ENCODE measurements at places on chromosomes 11 and 22. TPM values are rescaled to one million over a fixed set of nuclear protein-coding genes. Genes with fewer than 3 reads are reported as not detected.
A peak's percentile ranks its signal among the peaks of the same experiment; 100 is the strongest.

GRCh38 chr11:68669301-68670090, 14.8 kb upstream of the GAL start:
- DNase-seq: no peak

DNA sequence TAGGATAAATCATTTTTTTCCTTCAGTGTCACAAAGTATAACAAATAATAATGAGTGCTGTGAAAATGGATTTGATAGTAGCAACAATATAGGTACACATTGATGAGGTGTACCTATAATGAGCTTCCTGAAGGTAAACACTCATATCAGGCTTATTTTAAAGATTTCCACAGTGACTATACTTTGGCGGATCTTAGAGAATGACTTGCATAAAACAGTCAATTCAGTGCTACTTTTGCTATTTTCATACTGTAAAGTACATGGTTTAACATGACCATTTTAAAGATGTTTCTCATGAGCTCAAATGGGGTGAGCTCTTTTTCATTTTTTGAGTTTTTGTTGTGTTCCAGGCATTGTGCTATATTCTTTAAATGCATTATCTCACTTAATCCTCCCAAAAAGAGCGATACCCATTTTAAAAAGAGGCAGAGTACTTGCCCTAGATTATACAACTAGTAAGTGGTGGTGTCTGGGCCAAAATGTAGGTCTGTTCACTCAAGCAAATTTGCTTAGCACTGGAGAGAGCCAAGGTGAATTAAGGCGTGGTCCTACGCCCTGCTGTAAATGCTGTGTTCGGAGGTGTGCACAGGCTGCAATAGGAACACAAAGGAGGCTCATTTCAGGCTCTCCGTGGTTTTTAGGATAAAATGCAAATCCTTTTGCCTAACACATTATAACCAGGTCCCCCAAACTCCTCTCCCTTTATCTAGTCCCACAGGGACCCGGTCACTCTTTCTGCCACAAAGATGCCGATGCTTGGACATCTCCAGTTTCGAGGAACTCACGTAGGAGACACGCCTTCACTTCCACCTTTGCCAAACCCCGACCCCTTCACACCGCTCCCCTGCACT, 617 bp upstream of the ALKBH3 start:
- no peak for DNase-seq

GRCh38 chr22:17786435-17787161, 12.3 kb upstream of the BID start:
- DNase-seq: no peak

DNA sequence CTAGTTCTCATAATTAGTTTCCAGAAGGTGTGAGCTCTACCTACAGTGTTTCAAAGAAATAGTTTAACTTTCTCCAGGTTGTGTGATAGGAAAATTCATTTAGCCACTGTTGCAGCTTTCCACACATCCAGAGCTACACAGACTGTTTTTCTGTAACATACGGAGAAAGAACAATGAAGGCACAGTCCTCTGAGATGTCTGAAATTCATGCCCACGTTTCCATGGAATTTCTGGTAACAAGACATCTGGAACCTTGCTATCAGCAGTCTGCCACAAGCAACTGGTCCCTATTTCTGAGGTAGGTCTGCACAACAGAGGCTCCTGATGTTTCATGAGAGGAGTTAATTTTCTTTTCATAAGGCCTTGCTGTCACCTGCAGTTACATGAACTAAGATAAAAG, 273.3 kb upstream of the C11orf87 start:
- no peak for DNase-seq

DNA sequence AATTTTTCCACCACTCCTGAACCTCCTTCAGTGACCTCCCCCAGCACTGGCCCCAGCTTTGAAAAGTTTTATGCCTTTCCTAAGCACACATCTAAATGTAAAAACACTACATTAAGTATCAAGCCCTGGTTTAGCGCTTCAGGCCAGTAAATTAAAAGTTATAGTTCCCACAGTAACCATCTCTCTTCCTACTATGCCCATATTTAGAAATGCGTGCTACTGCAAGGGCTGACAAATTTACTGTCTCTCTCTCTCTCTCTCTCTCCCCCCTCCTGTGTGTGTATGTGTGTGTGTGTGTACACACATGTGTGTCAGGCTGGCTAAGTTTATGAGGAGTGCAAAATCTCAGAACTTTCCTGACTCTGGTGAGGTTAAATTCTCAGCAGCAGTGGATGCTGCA, 231.4 kb downstream of the LARGE1 start:
- no peak for DNase-seq

DNA sequence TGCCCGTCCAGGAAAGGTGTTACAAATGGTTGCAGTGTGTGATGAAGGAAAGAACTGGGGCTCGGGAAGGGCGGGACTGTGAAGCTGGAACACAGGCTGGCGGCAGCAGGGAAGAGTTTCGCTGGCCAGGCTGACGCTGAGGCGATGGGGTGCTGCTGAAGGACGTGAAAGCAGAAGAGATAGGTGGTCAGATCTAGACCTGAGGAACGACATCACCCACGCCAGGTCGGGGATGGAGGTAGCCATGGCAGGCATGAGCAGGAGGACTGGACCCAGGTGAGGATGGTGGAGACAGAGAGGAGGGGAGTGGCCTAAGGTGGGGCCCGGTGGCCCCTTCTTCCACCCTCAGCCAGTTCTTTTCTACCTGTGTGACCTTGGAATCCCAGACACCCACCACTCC, 9.1 kb downstream of the CDC42EP2 start:
- DNase-seq: no peak

- DNase-seq: no peak
These were observed 829.6 kb downstream of the KCNA4 start for GRCh38 chr11:29187215-29187614.

DNA sequence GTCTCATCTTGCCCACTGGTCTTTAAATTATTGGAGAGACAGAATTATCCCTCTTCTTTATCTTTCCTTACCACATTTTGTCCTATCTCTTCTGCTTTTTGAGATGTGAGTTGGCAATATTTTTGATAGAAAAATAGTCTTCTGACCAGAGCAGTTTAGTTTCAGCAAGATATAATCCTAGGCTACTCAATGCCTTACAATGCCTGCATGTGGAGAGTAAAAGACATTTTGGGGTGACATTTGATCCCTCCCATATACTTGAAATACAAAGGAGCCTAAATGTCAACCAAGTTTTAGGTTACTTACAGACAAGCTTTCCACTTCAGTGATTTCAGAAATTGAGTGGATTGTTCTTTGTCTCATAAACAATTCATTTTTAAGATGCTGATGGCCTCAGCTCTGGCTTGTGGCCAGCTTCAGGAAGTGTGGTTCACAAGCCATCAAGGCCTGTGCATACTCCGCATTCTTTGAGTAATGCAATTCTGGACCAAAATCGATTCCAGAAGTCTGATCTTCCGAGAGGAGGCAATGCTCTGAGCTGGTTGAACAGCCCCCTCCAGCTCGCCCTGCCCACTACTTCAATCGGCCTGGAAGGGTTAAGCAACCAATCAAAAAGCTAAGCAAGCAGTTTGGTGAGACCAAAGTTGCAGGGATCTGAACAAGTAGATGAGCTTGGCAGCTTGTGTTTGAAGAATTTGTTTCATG, 274.4 kb downstream of the BLID start:
- no peak for DNase-seq

DNA sequence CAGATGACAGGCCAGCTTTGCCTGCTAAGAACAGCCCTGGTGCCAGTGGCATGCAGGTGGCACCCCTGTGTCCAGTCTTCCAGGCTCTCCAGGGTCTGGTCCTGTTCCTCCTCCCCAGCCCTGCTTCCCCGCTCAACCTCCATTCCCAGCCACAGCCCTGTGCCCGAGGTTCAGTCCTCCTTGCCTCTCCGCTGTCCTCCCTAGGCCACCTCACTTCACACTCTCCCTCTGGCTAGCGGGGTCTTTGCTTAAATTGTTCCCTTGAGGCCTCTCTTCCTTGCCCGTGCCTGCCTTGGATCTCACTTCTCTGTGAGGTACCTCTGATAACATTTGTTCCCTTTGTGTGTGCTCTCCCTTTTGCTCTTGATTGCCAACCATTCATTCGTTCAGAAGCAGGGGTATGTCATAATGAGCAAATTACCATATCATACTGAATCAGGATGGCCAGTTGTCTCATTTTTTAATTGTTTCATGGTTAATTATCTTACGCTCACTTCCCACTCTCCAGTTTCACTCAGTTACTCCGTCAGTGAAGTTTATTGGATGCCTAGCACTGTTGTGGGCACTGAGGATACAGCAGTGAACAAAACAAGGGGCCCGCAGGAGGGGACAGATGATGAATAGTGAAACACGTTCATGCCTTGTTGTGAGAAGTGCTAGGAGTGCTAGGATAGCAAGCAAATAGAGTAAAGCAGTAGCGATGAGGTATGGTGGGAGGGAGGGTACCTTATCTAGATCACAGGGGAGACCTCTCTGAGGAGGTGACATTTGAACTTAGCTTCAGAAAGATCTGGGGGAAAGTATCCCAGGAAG, 7.4 kb downstream of the BMAL1 start:
- DNase-seq: peak; percentile 17

GRCh38 chr11:61707574-61707973, 27.4 kb downstream of the DAGLA start:
- DNase-seq: no peak

- DNase-seq: no peak
These were observed 122.2 kb upstream of the PDGFD start for GRCh38 chr11:104286129-104286528.

GRCh38 chr22:26360169-26360885, 68.7 kb upstream of the ASPHD2 start:
- DNase-seq: peak; percentile 79

DNA sequence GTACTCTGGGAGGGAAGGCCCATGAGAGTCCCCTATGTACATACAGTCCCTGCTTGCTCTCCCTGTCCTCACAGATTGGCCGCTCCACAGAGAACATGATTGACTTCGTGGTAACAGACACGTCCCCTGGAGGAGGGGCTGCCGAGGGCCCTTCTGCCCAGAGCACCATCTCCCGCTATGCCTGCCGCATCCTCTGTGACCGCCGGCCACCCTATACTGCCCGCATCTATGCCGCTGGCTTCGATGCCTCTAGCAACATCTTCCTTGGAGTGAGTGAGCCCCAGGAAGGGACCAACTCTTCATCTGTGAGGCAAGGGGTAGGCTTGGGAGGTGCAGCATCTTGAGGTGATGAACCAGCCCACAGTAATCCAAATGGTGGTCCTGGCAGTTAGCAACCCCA, 6.5 kb downstream of the PELI3 start:
- DNase-seq: no peak

- DNase-seq: peak; percentile 21
These were observed 56.0 kb upstream of the OR5AK2 start for GRCh38 chr11:56932572-56933220.

DNA sequence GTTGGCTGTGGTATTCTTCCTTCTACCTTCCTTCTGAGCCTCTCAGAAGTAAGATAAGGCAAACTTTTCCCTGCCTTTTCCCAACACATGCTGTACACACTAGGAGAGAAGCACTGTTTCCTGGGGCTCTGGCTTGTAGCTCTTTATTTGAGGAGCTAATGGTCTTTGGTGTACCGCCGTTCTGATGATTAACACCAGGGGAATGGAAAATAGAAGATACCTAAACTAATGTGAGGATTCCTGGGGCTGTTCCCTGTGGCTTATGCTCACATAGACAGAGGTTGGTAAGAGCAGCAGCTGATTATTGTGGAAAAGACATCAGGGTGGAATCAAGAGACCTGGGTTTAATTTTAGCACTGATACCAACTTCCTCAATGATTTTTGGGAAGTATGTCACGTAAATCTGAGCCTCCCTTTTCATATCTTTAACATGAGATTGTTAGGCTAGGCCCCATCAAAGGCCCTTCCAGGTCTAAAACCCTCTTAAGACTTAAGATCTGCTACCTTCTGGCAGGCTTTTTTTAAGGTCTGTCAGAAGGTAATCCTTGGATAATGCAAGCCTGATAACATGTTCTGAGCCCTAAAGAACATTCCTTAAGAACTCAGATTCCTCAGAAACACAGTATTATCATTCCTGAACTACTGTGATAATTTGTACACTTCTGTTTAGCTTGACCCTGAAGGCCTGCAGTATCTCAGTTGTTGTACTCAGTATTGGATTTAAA, 24.8 kb upstream of the RCE1 start:
- no peak for DNase-seq

- DNase-seq: no peak
These were observed 171.5 kb downstream of the RCN1 start for GRCh38 chr11:32262367-32262766.

GRCh38 chr11:128457874-128458273, 129.5 kb downstream of the ETS1 start:
- no peak for DNase-seq

- DNase-seq: peak; percentile 30
These were observed 2.2 kb downstream of the PHF21B start for GRCh38 chr22:45007391-45008185.

DNA sequence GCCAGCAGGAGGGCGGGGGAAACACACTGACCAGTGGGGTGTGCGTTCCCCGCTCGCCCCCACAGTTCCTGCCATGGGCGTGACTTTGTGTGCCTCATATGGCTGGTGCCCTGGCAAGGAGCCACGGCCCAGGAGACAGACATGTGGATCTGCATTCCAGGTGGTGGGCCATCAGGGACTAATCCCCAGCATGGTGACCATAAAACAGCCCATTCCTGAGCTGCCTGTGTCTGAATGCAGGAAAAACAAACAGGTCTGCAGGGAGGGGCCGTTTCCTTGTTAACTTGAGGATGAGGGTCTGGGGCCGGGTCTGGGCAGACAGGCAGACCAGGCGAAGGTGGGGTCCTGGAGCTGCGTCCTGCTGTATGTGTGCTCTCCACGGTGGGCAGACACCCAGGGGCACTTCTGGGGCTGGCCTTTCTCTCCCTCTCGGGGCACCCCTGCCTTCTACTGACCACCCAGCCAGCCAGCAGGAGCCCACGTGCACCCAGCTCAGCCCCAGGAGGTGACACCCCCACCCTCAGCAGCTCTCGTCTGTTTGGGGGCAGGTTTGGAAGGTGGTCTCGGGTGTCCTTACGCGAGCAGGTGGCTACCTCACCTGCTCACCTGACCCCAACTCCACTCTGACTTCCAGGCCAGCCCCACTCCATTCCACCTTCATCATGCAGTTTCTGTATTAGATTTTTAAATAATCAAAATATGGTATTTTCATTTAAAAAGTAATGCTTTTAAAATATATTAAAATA, 120.3 kb downstream of the KCNQ1OT1 start:
- no peak for DNase-seq

GRCh38 chr22:45097061-45097460, 66.7 kb upstream of the NUP50 start:
- no peak for DNase-seq

- no peak for DNase-seq
These were observed 62.2 kb downstream of the BCR start for GRCh38 chr22:23242473-23243001.

DNA sequence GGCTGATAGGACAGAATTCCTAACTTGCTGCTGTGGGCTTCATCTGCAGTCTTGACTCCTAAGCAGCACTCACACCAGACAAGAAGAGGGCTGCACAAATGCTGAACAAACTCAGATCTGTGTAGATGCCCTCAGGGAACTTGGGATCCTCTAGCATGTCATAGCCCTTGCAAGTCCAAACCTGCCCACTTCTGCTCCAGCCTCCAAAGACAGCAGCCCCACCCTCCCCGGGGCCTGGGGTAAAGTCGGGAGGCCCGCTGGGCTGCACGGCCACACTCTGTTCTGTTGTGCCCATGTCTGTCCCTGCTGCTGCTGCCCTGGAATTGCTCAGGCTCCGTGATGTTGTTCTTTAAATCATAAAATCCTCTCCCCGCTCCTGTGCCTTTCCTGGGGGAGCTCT, 28.3 kb downstream of the DRD2 start:
- no peak for DNase-seq

GRCh38 chr22:19892925-19893324, 38.3 kb upstream of the GNB1L start:
- no peak for DNase-seq

The TRIM68 gene
- total RNA-seq: 15.4 TPM

The SOX6 gene
- not detected for total RNA-seq

The ELMOD1 gene
- not detected for total RNA-seq

The NAALAD2 gene
- total RNA-seq: not detected

The KRTAP5-2 gene
- not detected for total RNA-seq

The PDGFB gene
- total RNA-seq: 3.9 TPM

The PGA5 gene
- total RNA-seq: not detected
